ENCODE measurements at places on chromosomes 5 and 9.

DNA sequence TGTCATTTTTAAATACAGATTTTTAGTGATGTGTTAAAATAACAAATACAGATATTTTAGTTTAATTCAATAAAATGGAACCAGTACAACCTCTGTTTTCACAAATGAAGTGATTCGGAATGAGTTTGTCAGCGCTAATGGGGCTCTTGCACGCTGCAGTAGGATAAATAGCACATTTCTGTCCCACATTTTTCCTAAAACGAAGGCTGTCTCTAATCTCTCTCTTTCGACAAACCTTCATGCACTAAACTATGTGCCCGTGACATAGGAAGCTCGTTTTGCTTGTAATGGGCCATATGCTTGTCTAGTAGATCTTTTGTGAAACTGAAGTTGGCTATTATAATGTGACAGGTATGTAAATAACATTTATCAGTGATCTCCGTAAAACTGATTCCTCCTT, 100.5 kb downstream of the INIP start:
- no peak for DNase-seq

DNA sequence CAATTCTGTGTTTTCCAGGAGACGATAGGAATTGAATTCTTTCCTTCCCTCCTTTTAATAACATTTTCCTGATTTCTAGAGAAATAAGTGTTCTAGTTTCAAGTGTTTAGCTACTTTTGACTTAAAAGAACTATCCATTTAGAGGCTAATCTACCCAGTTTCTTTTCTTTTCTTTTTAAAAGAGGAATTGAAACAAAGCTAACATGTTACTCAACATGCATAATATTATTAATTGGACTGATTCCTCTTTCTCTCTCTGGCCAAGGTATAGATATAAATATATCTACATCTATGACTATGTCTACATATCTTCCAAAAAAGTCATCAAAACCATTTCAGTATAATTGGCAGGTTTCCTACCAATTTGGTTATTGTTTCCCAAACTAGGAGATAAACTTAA, 309.8 kb downstream of the TRPM3 start:
- DNase-seq = no peak

- no peak for DNase-seq
Measured at GRCh38 chr5:147737921-147738320, 44.6 kb downstream of the JAKMIP2 start.

DNA sequence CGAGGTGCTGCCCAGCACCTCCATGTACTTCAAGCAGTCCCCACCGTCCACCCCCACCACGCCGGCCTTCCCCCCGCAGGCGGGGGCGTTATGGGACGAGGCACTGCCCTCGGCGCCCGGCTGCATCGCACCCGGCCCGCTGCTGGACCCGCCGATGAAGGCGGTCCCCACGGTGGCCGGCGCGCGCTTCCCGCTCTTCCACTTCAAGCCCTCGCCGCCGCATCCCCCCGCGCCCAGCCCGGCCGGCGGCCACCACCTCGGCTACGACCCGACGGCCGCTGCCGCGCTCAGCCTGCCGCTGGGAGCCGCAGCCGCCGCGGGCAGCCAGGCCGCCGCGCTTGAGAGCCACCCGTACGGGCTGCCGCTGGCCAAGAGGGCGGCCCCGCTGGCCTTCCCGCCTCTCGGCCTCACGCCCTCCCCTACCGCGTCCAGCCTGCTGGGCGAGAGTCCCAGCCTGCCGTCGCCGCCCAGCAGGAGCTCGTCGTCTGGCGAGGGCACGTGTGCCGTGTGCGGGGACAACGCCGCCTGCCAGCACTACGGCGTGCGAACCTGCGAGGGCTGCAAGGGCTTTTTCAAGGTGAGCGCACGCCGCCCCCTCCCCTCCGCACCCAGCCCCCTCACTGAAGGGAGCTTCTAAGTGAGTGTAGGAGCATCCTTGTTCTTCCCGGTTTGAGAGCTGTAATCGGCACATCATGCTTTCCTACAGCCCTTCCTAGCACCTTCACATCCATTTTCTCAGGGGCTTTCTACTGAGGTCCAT, 6.9 kb downstream of the NR4A3 start:
- no peak for DNase-seq

- no peak for DNase-seq
Measured at GRCh38 chr5:160260881-160261815, 31.8 kb downstream of the FABP6 start.

- peak; percentile 46 for DNase-seq
Measured at GRCh38 chr9:93677641-93678136, 101.3 kb downstream of the PHF2 start.

DNA sequence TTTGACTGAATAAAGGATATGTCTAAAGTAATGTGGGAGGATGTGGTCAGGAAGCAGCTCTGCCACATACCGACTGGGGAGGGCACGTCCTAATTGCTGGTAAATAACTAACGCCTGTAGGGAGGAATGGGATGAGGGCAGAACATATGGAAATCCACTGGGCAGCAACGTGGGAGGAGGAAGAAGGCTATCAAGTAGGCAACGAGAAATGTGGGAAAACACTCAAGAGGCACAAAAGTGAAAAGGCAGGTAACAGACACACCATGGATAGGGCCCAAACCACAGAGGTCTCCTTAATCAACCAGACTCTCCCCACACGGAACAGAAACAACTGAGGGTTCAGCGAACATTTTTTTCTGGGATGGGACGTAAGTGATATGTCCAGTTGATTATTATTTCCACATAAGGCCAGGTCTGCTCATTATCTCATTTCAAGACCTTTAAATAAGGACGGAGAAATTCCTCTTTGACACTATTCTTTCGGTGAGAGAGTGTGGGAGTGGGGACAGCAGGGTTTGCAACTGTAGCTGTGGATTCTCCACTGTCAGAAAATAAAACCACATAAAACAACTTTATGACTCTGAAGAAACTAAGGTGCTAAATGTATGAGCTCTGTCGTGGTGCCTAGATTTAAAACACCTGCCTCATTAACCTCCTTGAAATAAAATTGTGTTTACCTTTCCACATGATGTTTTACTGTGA, 17.0 kb downstream of the IARS1 start:
- no peak for DNase-seq

GRCh38 chr5:75053304-75054133, 1.2 kb upstream of the GCNT4 start:
- DNase-seq = peak; percentile 69

DNA sequence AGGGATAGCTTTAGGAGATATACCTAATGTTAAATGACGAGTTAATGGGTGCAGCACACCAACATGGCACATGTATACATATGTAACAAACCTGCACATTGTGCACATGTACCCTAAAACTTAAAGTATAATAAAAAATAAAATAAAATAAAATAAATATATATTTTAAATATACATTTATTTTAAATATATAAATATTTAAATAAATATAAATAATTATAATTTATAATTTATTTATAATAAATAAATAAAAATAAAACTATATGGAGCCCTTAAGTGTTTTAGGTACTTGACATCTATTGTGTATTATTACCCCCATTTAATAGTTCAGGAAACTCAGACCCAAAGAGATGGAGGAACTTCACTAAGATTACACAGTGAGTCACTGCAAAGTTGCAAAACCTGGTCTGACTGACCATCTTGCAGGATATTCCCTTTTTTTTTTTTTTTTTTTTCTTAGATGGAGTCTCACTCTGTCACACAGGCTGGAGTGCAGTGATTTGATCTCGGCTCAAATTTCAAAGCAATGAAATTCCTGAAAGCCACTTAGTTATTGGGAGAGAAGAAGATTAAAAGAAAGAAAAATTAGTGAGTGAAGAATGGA, 5.8 kb upstream of the C5orf52 start:
- DNase-seq = no peak

DNA sequence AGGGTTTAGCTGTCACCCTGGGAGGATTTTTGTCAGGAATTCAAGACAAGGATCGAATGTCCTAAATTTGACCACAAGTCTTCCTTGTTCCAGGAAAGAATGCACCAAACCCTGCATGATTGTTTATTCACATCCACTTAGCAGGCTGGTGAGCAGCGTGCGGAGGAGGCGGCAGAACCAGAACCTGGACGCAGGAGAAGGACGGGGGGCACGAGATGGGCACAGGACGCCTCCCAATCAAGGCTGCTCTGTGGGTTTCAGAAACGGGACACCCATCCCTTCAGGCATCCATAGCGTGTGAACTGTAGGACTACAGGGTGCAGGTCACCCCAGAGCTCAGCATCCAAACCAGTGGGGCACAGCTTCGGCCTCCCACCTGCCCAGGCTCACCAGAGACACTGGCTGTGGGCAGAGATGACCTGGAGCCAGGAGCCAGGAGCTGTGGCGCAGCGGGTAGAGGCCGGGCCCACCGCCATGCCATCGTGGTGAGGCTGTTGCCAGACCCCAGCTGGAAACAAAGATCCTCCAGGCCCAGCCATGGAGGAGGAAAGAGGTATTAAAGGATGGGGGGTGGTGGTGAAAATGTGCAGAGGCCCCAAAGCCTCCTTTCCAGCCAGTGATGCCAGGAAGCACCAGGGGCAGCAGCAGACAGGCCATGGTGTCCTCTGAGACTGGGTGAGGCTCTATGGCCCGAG, 32.3 kb upstream of the ADAMTS2 start:
- DNase-seq = no peak

- no peak for DNase-seq
Measured at GRCh38 chr5:110803467-110804326, 64.9 kb downstream of the SLC25A46 start.

All from sciatic nerve (tissue), 2 donors.